ENCODE measurements at places on chromosomes 2 and 18.

GRCh38 chr2:26742048-26742770 lies 21.9 kb upstream of the SLC35F6 start:
- DNase-seq: no peak

- DNase-seq: no peak
Observed at GRCh38 chr2:130287656-130288026, 55.1 kb upstream of the IMP4 start.

DNA sequence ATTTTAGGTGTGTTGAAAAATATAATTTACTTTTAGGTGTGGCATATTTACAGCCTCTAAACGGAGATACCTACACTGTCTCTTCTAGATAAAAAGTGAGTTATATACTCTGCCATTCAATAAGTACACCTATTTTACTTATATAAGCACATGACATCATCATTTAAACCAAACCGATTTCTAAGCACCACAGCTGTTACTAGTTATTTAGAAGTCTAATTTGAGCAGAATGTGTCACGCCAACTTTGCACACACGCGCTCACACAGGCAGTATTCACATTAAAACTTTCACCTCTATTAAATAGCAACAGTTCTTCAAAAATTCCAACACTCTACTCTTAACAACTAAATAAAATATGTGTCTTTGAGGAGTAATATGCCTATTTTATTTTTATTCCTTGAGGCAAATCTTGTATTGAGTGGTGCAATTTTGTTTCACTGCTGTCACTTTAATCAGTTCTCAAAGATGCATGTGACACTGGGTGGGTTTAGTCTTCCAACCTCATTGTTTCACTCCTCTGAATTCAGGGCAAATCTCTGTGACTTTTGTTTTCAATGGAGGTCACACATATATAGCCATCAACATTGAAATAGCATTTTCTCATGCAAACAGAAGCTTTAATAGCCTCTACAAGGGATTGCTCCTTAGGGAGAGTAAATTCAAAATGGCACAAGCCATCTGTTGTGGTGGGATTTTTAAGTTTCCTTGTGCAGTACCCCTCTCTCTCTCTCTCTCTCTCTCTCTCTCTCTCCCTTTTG lies 721.0 kb downstream of the PLCL1 start:
- DNase-seq: no peak

GRCh38 chr2:222877556-222878300 lies 16.9 kb downstream of the ACSL3 start:
- DNase-seq: no peak

DNA sequence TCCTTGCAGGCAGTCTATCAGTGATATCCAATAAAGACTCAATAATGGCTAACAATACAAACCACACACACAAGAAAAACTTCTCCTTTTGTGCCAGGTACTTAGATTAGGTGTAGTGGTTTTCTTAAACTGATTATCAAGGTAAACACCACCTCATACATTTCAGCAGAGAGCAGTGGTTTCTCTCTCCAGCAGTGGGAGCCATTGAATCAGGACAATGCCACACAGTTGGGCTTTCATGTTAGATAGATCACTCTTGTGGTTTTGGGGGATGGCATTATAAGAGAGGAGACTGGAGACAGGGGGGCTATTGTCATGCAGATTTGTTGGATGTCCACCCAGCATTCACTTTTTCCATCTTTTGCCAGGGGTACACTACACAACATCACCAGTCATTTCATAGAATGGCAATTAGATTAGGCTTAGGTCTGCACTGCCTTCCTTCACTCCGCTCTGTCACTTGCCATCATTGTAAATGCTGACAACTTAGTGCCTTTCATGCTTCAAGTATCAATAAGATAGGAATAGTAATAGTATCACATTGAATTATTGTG lies 13.6 kb upstream of the IRS1 start:
- no peak for DNase-seq

DNA sequence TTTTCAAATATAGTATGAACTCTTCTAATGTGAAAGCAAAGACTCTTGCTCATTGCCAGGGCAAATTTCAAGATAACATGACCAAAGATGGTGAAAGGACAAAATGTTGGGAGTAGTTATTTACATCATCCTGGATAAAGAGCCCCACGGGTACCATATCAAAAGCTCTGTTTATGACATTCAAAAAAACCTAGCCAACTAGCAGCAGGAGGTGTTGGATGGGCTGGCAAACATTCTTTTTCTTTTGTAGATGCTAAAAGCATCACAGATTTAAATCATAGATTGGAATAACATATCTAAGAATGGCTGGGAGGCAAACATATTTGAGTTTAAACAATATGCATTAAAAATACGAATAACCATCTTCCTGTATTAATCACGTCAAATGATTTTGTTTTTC lies 153.5 kb downstream of the ICOS start:
- no peak for DNase-seq

DNA sequence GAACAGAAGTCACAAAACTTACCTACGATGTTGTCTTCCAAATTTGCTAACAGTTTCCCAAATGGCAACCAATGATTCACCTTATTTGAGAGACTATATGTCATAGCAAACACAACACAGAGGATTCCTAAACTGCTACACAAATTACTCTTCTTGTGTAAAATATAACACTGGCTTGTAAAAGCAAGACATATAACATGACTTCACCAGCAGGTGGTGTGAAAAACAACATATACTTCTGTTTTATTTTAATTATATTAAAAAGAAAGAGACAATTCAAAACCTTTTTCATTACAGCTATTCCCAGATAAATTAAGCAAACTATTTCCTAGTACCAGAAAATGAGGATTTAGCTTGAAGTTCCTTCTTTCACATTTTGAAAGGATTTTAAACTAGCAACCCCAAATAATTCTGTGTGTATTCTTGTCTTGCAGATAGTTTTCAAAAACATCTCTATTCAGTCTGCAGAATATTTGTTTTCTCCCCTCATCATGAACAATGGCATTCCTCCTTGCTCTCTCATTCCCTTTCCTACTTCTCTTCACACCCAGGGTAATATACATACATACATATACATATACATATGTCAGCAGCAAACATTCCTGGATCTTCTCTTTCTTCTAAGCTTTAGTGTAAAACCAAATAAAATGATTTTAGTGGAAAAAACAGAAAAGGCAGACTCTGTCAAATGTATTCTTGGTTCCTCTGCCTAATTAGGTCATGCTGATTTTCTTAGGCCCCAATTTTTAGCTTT lies 62.1 kb downstream of the SCN3A start:
- no peak for DNase-seq

GRCh38 chr2:77086478-77086877 lies 435.7 kb downstream of the LRRTM4 start:
- DNase-seq: no peak

GRCh38 chr2:21643180-21643579 lies 519.4 kb downstream of the TDRD15 start:
- no peak for DNase-seq

DNA sequence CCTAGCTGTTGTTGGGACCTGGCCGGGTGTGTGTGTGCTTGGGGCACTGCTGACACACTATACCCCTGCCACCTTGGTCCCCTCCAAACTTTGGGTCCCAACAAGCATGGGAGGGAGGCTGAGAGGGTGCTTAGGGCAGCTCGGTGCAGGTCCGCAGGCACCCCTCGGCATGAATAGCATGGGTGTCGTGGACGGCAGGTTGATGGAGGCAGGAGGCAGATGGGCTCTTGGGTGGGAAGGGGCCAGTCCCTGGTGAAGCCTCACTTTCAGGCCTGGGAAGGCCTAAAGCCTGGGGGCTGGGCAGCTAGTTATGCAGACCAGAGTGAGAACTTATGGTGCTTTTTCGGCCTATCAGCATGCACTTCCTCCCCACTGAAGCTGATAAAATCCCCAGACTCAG lies 164.2 kb downstream of the CDH19 start:
- DNase-seq: no peak

GRCh38 chr18:3595369-3596273 lies 145.6 kb downstream of the TGIF1 start:
- DNase-seq: no peak

DNA sequence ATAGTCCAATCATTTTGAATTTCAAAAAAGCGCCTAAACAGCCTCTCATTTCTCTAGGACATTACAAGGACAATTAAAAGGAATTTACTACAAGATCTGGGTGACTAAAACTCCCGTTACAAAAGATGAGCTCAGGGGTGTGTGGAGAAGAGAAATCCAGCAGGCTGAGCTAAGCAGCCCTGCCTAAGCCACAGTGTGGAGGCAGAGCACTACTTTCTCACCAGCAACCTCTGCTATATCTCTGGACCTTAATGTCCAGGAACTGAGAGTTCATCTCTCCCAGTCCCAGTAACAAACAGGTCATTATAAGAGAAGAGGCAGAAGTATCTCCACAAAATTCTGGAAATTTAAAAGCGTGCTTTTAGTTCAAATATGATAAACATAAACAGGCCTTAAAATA lies 18.9 kb upstream of the ANKRD62 start:
- DNase-seq: no peak

- no peak for DNase-seq
Observed at GRCh38 chr2:72214429-72215143, 66.9 kb upstream of the CYP26B1 start.

DNA sequence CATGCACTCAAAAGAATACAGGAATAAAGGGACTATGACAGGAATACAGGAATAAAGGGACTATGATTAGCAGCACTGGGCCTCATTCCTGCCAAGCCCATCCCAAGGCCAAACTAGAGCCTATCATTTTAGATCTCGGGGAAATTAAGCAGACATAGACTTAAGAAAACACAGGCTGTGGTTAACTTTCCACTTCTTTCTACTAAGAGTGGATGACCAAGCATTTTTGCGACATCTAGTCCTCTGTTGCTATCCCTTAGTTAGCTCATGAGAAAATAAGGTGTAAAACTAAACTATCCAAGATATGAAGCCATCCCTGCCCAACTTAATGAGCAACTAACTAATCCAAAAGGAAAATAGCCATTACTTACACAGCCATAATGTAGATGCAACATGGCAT lies 5.9 kb downstream of the LYPD1 start:
- DNase-seq: no peak

- no peak for DNase-seq
Observed at GRCh38 chr2:96374211-96374951, 38.8 kb downstream of the NCAPH start.

- no peak for DNase-seq
Observed at GRCh38 chr2:237280229-237280628, 133.7 kb downstream of the COL6A3 start.

DNA sequence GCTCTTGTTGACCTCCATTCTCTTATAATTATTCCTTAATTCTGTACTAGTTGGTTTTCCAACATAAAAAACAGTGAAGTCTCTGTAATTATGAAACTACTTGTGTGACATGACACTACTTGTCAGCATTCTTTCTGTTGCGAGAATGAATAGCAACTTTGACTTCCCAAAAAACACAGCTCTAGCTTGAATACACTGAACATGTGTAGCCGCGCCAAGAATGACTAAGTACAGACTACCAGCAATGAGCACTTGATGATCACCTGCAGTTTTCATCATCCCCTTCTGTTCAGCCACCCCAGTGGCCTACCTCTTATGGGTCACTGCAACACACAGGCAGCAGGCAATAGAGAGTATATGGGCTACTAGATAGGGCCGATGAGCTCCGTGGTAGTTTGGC lies 229.3 kb downstream of the TGIF1 start:
- no peak for DNase-seq

GRCh38 chr2:165562233-165562632 lies 92.7 kb downstream of the CSRNP3 start:
- no peak for DNase-seq

GRCh38 chr2:238064376-238064775 lies 3.6 kb downstream of the SCLY start:
- no peak for DNase-seq

- no peak for DNase-seq
Observed at GRCh38 chr18:24187049-24187448, 48.2 kb downstream of the CABYR start.
